ENCODE measurements at places on chromosomes 16 and 17.

DNA sequence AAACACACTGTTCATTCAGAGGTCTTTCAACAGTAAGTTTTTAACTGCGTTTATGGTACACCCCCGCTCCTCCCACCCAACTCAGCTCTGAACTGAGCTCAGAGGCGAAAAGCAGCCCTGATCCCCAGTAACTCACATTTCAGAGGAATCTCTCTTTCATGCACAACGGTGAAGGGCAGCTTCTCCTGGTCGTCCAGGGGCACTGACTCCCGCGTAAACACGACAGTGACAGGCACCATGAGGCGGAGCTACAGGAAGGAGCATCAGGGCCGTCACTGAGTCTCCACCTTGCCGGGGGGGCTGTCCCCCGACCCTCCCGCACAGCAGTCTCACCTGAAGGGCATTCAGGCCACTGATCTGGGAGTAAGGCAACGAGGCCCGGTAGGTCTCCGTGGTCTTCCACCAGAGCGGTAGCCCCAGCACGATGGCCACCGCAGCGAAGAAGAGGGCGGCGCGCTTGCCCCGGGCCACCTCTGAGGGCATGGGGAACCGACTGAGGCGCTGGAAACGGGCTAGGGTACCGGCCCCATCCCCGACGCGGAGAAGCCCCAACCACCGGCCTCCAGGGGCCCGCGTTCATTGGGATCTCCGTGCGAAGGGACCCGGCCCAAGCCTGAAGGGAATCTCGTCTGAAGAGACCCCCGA lies 486 bp downstream of the PIGS start:
- DNase-seq: peak; percentile 6

DNA sequence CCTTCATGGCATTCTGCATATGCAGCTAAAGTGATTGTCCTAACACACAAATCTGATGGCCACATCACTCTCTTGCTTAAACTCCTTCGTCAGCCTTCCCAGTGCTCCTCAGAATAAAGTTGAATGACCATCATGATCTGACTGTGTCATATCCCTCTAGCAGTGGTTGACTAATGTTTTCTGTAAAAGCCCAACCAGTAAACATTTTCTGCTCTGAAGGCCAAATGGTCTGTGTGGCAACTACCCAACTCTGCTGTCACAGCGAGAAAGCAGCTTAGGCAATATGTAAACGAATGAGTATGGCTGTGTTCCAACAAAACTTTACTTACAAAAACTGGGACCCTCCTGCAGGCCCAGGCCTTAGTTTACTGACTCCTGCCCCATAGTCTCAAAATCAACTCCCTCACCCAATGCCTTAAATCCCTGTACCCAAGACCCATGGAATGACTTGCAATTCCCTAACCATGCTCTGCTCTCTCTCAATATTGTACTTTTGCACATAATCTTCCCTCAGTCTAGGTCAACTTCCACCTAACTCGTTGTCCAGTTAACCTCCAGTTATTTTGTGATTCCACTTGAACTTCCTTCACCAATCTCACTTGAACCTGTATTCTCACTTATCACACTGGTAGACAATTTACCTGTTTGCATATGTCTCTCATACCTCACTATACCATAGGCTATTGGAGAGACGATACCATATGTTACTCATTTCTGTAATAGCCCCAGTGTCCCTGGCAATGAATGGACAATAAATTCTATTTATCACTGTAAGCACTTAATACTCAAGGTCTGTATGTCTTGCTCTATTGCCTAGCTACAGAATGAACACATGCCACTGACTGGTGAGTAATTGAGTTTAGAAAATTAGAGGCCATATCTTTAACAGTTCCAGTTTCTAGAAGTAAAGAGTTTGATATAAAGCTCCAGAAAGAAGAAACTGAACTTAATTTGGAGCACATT lies 29.1 kb downstream of the TMEM100 start:
- DNase-seq: no peak

GRCh38 chr16:8258523-8258922 lies 331.8 kb downstream of the TMEM114 start:
- no peak for DNase-seq

DNA sequence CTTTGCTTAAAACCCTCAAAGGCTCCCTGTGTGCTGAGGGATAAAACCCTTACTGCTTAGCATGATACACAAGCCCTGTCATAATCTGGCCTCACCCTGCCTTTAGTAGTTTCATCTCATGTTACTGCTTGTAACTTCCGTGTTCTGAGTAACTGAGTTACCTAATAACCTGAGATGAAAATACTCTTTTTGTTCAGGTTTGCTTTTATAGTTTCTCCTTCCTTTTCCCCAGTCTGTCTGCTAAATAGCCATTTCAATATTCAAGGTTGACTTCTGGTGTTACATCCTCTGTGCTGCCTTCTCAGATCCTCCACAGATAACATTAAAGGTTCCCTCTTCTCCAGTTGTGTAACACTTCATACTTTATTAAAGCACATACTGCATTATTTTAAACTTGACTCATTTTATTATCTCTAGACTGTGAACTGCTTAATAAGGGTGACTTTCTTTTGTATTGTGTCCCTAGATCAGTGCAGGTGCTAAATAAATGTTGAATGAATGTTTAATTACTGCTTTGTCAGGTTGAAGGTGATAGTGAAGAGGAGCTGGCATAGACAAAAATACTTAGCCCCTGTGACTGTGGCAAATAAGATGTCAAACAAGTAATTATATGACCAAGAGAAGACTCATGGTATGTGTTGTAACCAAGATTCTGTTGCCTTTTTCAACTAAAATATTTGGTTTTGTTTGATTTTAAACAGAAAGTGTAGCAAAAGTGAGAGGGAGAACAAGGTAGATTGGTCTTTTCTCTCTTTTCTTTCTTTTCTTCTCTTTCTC lies 47.8 kb downstream of the NFAT5 start:
- no peak for DNase-seq

- DNase-seq: no peak
These were observed 818 bp downstream of the DNAJC7 start for GRCh38 chr17:42016411-42016831.

- DNase-seq: peak; percentile 49
These were observed at the start of gene CCDC43 for GRCh38 chr17:44689477-44690217. Gene CCDC43, minus strand, starts transcription at chr17:44689776. Its CDS starts 23 bp downstream, at chr17:44689753.

DNA sequence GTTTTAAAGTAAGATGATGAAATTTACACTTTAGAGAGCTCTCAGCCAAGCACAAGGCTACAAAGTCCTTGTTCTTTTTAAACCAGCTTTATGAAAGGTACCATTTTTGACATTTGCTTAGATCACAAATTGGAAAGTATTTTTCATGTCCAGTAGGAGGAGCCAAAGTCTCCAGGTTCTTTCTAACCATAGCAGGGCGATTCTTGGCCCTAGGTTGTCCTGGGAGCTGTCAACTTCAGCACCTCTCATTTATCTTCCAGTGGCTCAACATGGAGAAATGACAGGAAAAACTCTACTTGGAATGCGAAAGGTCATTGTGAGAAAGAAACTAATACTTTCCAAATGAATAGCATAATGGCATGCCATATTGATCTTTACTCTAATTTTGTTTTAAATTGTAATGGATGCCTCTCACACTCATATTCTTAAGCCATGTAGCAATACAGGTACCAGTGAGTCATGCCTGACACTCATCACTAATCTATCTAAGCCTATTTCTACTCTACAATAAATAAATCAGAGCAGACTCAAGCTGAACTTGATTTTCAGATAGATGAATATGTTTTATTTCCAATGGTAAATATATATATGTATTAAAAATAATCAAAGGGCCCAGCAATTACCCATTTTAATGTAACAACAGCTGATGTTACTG lies 919.1 kb upstream of the EEF2KMT start:
- peak; percentile 30 for DNase-seq

- no peak for DNase-seq
These were observed 107.1 kb downstream of the VPS53 start for GRCh38 chr17:607361-608147.

DNA sequence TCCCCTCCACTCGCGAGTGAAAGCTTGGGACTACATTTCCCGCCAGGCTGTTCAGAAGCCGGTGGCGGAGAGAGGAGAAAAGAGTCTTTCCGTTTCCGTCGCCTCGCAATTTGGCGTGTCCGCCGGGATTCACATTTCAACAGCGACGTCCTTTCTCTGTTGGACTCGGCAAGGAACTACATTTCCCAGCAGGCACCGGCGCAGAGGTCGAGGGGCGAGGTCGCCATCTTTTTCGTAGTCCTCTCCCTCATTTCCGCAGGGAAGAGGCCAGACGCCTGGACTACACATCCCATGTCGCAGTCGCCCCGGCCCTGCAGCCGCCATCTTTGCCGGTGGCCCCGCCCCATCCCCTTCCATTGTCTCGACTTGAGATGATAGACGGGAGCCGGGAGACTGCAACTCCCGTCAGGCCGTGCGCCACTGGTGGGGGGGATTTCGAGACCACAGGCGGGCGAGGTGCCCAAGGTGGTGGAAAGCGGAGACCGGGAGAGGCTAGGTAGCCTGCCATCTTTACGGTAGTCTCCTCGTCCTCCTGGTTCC lies 882 bp upstream of the FBXL19 start:
- DNase-seq: peak; percentile 100

DNA sequence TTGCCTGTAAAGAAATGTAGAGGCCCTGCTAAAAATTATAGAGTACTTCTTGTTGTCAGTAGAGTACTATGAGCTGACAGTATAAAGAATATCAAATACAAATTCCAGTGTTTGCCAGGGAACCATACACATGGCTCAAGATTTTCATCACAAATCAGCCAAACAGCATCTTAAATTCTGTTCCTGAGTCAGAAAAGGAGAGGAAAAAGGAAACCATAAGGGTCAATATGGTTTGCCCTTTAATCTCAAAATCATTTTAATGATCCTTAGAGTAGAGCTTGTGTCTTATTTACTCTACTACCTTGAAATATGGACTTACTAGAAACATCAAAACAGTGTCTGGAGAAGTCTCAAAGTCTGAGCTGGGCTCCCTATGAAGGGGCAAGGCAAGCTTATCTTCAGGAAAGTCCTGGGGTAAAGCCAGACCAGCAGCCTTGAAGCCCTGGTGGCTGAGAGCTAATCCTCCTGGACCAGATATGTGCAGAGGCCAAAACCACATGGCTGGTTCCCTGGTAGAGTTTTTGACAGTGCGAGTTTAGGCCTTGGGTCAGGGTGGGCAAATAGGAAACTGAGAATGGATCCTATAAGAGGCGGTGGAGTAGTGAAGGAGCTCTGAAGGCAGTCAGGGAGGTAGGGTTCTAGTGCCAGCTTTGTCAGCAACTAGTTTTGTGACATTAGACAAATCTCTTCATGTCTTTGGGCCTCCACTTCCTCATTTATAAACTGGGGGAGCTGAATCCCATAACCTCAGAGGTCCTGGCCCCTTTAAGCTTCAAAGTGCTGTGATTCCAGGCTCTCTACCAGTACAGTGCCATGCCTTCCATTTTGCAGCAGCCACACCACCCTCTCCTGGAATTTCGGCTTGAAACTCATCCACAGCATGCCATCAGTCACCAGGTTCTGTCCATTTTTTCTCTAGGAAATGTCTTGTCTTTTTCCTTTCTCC lies 38.9 kb downstream of the MRTFB start:
- DNase-seq: no peak

- no peak for DNase-seq
These were observed 35.0 kb downstream of the PSME3IP1 start for GRCh38 chr16:57150682-57151330.

- DNase-seq: no peak
These were observed 32.8 kb downstream of the DHX38 start for GRCh38 chr16:72126429-72126765.

GRCh38 chr17:39167476-39167875 lies 1.5 kb upstream of the ARL5C start:
- DNase-seq: no peak

GRCh38 chr17:51015145-51015558 lies 105.5 kb downstream of the SPAG9 start:
- no peak for DNase-seq

DNA sequence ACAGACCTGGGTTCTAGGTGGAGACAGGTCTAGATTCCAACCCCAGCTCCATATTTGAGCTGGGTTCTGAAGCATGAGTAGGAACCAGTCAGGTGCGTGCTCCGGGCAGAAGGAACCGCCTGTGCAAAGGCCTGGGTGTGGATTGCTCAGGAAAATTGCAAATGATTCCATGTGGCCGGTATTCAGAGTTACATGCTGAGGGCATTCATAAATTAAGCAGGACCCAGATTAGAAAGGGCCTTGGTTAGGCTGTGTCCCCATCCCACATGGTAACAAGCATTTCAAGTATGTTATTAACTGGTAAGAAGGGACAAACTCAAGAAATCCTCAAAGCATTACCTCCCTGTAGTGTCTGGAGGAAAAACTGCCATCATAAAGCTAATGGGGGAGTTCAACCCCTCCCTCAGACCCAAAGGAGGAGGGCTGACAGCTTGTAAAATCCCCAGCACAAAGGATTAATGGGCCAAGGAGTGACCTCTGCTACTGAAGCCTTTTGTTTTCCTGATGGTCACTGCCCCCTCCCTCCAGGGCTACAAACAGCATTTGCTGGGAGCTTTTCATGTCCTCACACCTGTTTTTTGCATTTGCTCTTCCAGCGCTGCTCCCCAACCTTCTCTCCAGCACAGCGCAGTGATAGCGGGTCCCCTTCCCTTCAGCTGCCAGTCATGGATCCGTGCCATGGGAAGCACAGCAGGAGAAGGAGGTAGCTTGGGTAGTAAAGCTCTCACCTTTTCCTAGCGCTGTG lies 218.0 kb downstream of the C16orf95 start:
- DNase-seq: no peak

DNA sequence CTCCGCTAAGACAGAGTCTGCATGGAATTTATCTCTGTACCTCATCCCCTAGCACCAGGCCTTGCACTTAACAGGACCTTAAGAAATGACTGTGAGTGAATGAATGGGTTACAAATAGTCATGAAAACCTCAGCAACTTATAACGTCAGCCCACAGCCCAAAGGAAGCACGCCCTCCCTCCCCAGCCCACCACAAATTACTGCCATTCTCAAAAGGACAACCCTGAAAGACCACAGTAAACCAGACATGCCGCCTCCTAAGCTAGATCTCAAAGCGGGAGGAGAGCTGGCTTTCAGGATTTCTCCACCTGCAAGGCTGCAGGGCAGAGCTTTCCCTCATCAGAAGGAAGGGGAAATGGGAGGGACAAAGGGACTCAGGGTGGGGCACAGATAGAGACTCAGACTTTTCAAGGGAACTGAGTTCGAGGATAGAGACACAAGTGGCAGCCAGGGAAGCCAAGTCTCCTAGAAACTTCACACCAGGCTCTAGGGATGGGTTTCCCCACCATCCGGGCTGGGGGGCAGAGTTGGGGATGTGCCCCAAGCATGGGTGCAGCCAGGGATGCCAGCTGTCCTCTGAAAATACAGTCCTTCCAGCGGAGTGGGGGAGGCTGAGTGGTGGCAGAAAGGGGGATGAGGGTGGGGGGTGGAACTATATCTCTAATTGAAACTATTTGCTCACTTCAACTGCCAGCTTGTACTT lies 56.7 kb downstream of the PLXDC1 start:
- DNase-seq: no peak

DNA sequence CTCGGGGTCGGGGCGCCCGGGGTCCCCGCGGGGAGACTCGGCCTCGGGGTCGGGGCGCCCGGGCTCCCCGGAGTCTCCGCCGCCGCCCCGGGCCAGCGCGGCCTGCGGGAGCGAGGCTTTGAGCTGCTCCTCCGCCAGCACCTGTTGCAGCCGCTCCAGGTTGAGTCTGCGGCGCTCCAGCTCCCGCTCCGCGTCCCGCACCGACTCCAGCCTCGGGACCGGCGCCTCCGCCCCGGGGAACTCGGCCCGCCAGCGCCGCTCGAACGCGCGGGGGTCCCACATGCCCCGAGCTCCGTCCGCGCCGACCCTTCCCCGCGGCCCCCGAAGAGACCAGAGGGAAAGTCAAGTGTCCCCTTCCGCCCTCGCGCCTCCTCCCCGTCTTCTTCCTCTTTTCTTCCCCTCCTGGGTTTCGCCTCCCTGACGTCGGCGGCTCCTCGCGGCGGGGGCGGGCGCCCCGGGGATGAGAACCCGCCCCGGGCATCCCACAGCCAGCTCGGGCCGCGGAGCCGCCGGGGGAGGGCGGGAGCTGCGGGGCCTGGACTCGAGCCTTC lies 40.8 kb upstream of the BHLHA9 start:
- DNase-seq: no peak

GRCh38 chr17:4980644-4981216 lies 6.7 kb downstream of the CAMTA2 start:
- no peak for DNase-seq
